ENCODE measurements at places on chromosomes 5 and 9. TPM values are rescaled to one million over a fixed set of nuclear protein-coding genes. Genes with fewer than 3 reads are reported as not detected.

GRCh38 chr5:130316971-130317680 lies 412.9 kb downstream of the CHSY3 start:
- H3K36me3 ChIP-seq: no peaks in the 10 kb centered on the region
- H3K4me3 ChIP-seq: no peak overlapping the region
- no peak overlapping the region for H3K27ac ChIP-seq
- no peaks in the 10 kb centered on the region for H3K27me3 ChIP-seq
- H3K4me1 ChIP-seq: no peaks in the 10 kb centered on the region

DNA sequence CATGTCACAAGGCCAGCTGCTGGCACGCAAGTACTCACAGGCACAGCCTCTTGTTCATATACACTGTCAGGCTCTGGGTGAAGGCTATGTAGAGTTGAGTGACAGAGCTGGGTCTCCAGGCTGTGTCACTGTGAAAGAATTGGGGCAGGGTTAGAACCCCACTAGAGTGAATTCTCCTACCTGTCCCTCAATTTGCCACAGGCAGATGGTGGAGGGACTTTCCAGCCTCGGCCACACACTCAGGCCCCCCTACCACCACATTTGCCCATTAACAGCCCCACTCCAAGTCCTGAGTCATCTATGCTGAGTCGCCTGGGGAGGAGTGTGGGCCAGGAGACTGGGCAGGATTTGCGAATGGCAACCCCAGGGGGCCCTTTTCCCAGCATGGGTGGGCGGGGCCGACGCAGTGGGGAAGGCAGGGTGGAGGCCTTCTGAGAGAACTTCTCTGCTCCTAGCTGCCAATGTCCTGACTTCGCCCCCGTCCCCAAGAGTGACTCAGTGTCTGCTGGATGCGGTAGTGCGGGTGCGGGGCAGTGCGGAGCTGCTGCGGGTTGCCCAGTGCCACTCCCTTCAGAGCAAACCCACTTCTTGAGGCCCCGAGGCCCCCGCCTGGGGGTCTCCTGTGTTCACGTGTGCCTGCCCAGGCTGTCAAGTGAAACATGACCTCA lies 50.3 kb upstream of the PSD2 start:
- no peak overlapping the region for H3K4me3 ChIP-seq
- H3K36me3 ChIP-seq: no peaks in the 10 kb centered on the region
- H3K4me1 ChIP-seq: peaks cover 27% of the 10 kb centered on the region
- peak; percentile 66 for DNase-seq
- 0 out of 2 replicates have a peak overlapping the region, but pooled peaks have one; percentile 6 for H3K27ac ChIP-seq

DNA sequence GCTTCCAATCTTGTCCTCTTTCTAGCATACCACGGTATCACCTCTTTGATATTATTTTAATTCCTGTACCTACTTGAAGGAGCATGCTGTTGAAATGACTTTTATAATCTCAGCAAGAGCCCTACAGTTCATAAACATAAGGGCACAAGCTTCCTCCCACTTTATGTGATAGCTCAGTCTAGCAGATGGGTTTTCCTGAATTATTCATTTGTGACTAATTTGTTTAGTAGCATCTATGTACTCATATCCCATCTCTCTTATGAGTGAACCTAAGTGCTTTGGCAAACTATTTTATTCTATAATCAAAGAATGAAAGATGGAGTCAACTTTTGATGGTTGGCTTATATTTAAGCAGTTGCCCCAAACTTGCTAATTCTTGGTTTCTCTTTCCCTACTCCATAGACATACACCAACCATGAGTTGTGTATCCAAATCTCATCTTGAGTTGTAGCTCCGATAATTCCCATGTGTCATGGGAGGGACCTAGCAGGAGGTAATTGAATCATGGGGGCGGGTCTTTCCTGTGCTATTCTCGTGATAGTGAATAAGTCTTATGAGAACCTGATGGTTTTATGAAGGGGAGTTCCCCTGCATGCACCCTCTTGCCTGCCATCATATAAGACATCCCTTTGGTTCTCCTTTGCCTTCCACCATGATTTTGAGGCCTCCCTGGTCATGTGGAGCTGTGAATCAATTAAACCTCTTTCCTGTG lies 17.7 kb downstream of the TXNDC8 start:
- H3K27ac ChIP-seq: no peak overlapping the region
- no peak for DNase-seq
- no peak overlapping the region for H3K4me3 ChIP-seq
- H3K27me3 ChIP-seq: no peaks in the 10 kb centered on the region

DNA sequence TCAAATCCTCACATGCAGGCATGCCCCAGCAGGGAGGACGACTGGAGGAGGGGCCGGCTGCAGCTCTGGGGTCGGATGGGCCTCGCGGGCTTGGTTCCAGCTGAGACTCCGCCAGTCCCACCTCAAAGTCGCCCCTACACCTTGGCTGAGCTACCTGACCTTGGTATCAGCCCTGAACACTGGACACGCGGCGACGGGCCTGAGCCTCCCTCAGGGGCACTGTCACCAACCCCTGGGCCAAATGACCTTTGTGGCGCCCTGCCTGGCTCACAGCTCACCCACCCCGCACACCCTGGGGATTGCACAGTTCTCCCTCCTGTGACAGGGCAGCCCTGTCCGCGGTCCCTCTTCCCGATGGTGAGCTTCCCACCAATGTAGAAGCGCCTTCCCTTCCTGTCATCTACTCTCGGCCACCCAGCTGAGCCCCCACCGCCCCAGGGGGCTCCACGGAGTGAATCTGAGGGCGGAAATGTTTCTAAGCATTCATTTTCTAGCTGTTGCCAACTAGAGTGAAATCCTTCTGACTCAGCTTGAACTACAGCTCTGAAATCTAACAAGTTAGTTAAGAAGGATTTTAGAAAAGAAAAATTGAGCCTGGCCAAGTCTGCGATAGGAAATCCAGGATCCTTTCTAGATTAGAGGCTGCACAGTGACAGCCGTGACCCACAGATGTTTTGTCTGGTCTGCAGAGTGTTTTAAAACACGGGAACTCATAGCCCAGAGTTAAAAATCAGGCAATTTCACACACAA lies 138.9 kb upstream of the PHYKPL start:
- H3K27me3 ChIP-seq: peaks cover 98% of the 10 kb centered on the region
- H3K27ac ChIP-seq: no peak overlapping the region
- H3K36me3 ChIP-seq: no peaks in the 10 kb centered on the region
- no peaks in the 10 kb centered on the region for H3K4me1 ChIP-seq
- H3K4me3 ChIP-seq: no peak overlapping the region
- no peak for DNase-seq

- H3K4me1 ChIP-seq: no peaks in the 10 kb centered on the region
- no peaks in the 10 kb centered on the region for H3K27me3 ChIP-seq
- no peaks in the 10 kb centered on the region for H3K36me3 ChIP-seq
- H3K4me3 ChIP-seq: no peak overlapping the region
- H3K27ac ChIP-seq: no peak overlapping the region
Observed at GRCh38 chr9:71793386-71794105, 25.2 kb upstream of the CEMIP2 start.

CENPP gene
- 10.0 TPM for total RNA-seq

- no peak overlapping the region for H3K4me3 ChIP-seq
- no peaks in the 10 kb centered on the region for H3K4me1 ChIP-seq
- no peaks in the 10 kb centered on the region for H3K36me3 ChIP-seq
- no peak overlapping the region for H3K27ac ChIP-seq
Observed at GRCh38 chr9:9099646-9100045, 1300.1 kb upstream of the DMAC1 start.

DNA sequence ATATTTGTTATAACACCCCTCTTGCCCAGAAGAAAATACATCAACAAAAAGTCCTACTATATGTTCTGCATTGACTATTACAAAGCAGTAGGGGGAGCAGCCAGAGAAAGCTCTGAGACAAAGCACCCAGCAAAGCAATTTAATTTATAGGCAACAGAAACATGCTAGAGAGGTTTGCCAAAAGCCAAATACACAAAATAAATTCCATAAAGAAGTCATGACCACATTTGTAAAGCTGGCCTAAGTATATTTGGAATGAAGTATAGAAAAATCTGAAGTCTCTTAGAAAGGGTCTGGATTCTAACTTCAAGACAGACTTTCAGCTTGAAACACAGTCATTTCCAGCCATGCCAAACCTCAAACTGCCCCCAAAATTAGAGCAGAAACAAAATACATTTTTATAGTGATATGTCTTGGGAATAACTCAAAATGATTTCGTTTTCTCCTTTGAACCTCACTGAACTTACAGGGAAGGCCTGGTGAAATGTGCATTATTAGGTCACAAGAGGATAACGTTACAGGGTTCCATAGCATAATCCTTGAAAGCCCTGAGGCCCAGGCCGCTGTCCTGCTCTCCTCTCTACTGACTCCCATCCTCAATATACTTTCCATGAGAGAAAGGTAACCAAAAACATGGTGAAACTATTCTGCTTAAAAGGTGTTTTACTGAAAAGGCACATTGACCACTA lies 451.8 kb downstream of the RAB3C start:
- H3K4me3 ChIP-seq: no peak overlapping the region
- peaks cover 2% of the 10 kb centered on the region for H3K36me3 ChIP-seq
- DNase-seq: no peak
- peaks cover 39% of the 10 kb centered on the region for H3K4me1 ChIP-seq

GRCh38 chr9:89983411-89983810 lies 378.6 kb downstream of the GADD45G start:
- DNase-seq: no peak
- H3K4me1 ChIP-seq: no peaks in the 10 kb centered on the region
- H3K4me3 ChIP-seq: no peak overlapping the region
- H3K27ac ChIP-seq: no peak overlapping the region

GRCh38 chr9:1879501-1879900 lies 135.6 kb upstream of the SMARCA2 start:
- no peak overlapping the region for H3K27ac ChIP-seq

GRCh38 chr5:53355931-53356330 lies 124.5 kb upstream of the FST start:
- no peaks in the 10 kb centered on the region for H3K27me3 ChIP-seq
- no peaks in the 10 kb centered on the region for H3K36me3 ChIP-seq
- DNase-seq: no peak
- no peak overlapping the region for H3K4me3 ChIP-seq

FCN2 gene
- not detected for total RNA-seq

PLPP7 gene
- total RNA-seq: not detected

- H3K4me1 ChIP-seq: no peaks in the 10 kb centered on the region
- DNase-seq: no peak
- no peak overlapping the region for H3K27ac ChIP-seq
- H3K36me3 ChIP-seq: peaks cover 16% of the 10 kb centered on the region
- no peak overlapping the region for H3K4me3 ChIP-seq
Observed at GRCh38 chr5:132639706-132640130, 18.3 kb upstream of the IL13 start.

DNA sequence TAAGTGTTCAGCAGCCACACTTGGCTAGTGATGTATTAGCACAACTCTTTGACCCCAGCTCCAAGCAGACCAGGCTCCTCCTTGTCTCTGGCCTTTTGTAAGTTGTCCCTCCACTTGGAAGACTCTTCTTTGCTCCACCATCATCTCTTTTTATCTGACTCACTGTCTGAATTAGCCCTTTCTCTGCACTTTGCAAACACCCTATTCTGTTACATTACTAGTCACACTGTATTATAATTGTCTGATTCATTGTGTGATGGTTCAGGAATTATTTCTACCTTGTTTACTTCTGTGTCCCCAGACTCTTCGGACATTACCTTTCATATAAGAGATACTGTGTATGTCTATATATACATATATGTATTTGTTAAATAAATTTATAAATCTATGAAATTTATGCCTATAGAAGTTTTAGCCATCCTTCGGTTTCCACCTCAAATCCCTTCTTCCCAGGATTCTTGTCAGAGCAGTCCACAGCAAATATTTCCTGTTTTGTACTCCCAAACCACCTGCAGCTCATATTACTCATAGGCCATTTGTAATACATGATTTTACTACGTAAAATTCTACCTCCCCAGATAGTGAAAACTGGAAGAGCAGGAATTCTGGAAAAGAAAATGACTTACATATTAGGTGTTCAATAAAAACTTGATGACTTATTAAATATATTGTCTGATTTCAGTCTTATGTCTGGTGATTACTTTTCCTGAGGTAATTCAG lies 69.0 kb downstream of the MTAP start:
- peaks cover 40% of the 10 kb centered on the region for H3K36me3 ChIP-seq
- H3K4me1 ChIP-seq: peaks cover 17% of the 10 kb centered on the region
- no peaks in the 10 kb centered on the region for H3K27me3 ChIP-seq
- DNase-seq: no peak
- no peak overlapping the region for H3K27ac ChIP-seq

- peak within 1 kb of the TSS; percentile 71 for H3K27ac ChIP-seq
- no peaks in the 10 kb centered on the region for H3K36me3 ChIP-seq
- peak within 1 kb of the TSS; percentile 80 for H3K4me3 ChIP-seq
Observed at GRCh38 chr5:9545992-9546851, at the start of gene SEMA5A. Gene SEMA5A (minus strand): TSS chr5:9546075. CDS start chr5:9379946, 166,129 bp downstream.

GRCh38 chr5:81397176-81397575 lies 3.2 kb upstream of the ACOT12 start:
- H3K4me3 ChIP-seq: no peak overlapping the region
- no peaks in the 10 kb centered on the region for H3K36me3 ChIP-seq
- H3K4me1 ChIP-seq: no peaks in the 10 kb centered on the region
- DNase-seq: no peak
- H3K27me3 ChIP-seq: no peaks in the 10 kb centered on the region
- H3K27ac ChIP-seq: no peak overlapping the region

SLCO6A1 gene
- not detected for total RNA-seq

- no peaks in the 10 kb centered on the region for H3K27me3 ChIP-seq
- H3K27ac ChIP-seq: no peak overlapping the region
- no peak for DNase-seq
- H3K4me1 ChIP-seq: peaks cover 35% of the 10 kb centered on the region
- no peak overlapping the region for H3K4me3 ChIP-seq
Observed at GRCh38 chr9:129408535-129409215, 212.2 kb downstream of the C9orf50 start.

FAM221B gene
- not detected for total RNA-seq

TMEM252 gene
- not detected for total RNA-seq

GRCh38 chr9:81678088-81678487 lies 11.3 kb downstream of the TLE1 start:
- H3K27me3 ChIP-seq: no peaks in the 10 kb centered on the region
- H3K4me3 ChIP-seq: no peak overlapping the region
- peaks cover 82% of the 10 kb centered on the region for H3K36me3 ChIP-seq
- DNase-seq: no peak
- no peaks in the 10 kb centered on the region for H3K4me1 ChIP-seq

NPR3 gene
- 2.2 TPM for total RNA-seq

SPATA31A3 gene
- not detected for total RNA-seq

DNA sequence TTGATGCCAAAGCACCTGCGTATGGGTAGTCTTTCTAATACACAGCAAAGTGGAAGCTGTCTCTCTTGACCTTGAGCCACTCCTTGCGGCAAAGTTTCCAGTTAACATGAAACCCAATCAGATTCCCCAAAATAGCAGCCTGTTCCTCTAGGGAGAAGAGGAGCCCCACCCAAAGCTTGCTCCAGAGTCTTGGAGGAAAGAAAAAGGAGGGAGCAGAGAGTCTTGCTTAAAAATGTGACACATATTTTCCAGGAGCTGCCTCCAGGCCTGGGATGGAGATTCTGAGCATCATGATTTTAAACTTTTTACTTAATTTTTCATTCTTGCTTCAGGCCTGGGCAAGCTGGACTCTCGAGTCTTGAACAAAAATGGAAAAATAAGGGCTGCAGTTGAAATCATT lies 223.5 kb upstream of the TNC start:
- H3K27me3 ChIP-seq: no peaks in the 10 kb centered on the region
- DNase-seq: no peak
- H3K36me3 ChIP-seq: no peaks in the 10 kb centered on the region
- H3K4me3 ChIP-seq: no peak overlapping the region

SPINK5 gene
- not detected for total RNA-seq

SH2D3C gene
- total RNA-seq: 0.79 TPM
